KBM-7 (cell line): ENCODE measurements at places on chromosomes 4 and X.

DNA sequence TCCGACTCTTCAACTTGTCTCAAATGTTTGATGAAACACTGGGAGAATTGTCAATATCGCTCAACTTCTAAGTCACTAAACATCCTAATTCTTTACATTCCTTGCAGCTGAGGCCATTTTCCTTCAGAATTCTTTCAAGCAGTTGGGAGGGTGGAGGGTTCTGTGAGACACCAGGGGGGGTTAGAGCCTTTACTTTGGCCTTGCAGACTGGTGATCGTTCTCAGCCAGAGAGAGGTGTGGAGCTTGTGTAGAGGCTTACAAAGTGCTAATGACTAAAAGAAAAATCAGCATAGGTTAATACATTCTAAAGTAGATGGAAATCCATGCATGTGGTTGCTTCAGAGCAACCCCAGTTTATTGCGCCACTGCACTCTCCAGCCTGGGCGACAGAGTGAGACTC is 21.3 kb upstream of the SOX3 start:
- DNase-seq = no peak

DNA sequence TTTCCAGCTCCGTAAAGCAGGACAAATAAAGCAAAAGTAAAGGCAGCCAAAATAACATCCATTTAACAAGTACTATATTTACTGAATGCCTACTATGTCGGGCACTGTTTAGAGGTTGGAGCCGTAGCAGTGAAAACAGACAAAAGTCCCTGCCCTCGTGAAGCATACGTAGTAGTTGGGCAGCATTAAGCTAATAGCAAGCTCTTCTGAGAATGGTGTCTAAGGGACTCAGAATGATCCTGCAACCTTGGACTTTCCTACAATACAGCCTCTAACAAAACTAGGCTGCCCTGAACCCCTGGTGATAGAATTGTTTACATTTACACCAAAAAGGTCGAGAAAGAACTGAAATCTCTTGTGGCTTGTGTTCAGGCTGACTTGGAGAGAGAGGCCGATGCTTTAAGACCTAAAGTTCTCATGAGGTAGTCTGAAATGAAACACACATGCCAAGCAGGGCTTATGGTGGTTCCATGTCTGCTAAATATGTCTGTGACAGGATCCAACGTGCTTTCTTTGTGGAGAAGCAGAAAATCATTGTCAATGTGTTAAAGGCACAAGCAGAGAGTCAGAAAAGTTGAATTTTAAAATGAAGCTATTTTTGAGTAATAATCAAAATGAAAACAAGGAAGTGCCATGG is 898 bp upstream of the PDGFC start:
- peak; percentile 50 for DNase-seq

GRCh38 chrX:22122510-22122909 is 90.4 kb downstream of the PHEX start:
- DNase-seq = no peak

GRCh38 chr4:184066584-184067300 is 150.9 kb downstream of the ENPP6 start:
- DNase-seq = no peak

DNA sequence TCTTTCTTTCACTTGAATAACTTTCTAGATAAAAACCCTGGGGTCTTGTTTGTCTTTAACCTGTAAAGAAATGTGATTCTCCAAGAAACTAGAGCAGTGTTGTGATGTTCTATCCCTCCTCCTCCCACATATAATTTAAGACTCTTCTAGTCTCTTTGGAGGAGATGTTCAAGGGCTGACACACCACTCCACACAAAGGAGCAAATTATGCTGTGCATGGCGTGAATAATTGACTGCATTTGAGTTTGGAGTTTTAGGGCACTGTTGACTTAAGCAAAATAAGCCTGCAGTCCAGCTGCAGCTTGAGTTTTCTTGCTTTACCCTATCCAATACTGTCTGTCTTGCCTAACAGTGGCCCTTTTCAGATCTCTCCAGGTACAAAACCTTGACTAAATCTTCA is 119.7 kb downstream of the CHRDL1 start:
- DNase-seq = no peak

GRCh38 chr4:63085091-63085490 is 1324.2 kb downstream of the TECRL start:
- DNase-seq = no peak

- DNase-seq = peak; percentile 42
Observed at GRCh38 chr4:57190601-57191481, 80.7 kb upstream of the IGFBP7 start.

DNA sequence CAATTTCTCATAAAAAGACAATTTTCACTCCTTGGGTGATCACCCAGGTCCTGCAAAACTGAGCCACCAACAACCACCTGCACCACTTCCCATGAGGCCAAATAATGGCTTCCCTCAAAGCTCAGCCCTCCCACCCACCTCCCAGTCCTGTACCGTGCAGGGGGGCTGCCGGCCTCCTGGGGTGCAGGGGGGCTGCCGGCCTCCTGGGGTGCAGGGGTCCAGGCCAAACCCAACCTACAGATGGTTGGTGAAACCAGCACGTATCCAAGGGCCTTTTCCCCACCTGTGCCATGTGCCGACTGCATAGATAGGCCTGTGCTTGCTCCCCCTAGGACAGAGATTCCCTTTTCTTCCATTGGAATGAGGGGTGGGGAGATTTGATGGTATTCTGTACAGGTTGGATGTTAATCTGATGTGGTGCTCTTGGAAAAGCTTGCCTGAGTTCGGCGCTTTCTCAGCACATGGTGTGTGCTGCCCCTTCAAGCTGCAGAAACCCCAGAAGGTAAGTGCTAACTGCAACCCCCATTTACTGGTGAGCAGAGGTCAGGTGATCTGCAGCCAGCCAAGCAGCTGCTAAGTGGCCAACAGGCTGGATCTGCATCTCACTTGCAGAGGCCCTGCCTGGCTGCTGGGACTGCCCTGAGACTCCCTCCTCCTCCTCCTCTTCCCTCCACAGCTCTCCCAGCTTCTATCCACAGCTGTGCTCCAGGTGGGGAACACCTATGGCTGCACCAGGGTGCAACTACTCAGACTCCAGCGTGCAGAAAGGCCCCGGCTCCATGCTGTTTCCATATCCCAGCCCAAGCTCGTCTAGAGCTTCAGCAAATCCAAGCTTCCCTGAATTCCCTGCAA is 38.8 kb downstream of the FRG1 start:
- no peak for DNase-seq
